ENCODE measurements at places on chromosomes 3 and 15. TPM values are rescaled to one million over a fixed set of nuclear protein-coding genes. Genes with fewer than 3 reads are reported as not detected.

DNA sequence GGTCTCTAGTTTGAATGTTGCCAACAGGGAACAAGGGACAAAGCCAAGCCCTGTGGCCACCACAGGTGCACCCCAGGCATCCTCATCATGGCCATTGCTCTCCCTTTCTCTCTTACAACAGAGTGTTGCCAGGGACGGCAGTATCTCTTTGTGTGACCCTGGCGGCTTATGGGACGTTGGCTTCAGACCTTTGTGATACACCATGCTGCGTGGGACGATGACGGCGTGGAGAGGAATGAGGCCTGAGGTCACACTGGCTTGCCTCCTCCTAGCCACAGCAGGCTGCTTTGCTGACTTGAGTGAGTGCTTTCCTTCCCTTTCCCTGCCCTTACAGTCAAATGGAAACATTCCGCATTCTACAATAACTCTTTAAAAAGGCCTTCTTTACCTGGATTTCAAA is 38.2 kb downstream of the BOC start:
- no peak for DNase-seq

Gene SPATA12
- total RNA-seq, result 1.9 TPM

Gene MYLK
- total RNA-seq, result 104 TPM

- no peak for DNase-seq
Observed at GRCh38 chr3:171797265-171797679, 13.0 kb downstream of the PLD1 start.

DNA sequence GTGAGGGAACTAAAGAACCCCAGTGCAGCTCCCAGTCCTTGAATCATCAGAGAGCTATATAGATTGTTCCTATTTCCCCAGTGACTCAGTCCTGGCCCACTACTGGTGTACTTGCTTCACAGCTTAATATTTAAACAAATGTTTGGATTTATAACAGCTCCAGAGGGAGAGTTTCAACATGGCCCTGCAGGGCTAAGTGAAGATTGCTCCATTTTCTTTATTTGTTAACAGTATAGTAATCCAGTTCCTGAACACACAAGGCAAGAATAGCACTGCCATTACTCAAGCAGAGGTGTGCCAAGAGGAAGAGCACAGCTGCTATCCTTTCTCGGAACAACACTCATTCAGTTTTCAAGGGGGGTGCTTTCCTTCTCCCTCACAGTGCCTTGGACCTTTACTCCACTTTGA is 6.5 kb downstream of the SQOR start:
- peak; percentile 17 for DNase-seq

Gene GPR160
- 2.7 TPM for total RNA-seq

- DNase-seq, result no peak
Observed at GRCh38 chr3:156227704-156228103, 107.3 kb downstream of the KCNAB1 start.

GRCh38 chr3:65562447-65562846 is 476.3 kb downstream of the MAGI1 start:
- DNase-seq, result no peak

Gene CHRNB4
- not detected for total RNA-seq

DNA sequence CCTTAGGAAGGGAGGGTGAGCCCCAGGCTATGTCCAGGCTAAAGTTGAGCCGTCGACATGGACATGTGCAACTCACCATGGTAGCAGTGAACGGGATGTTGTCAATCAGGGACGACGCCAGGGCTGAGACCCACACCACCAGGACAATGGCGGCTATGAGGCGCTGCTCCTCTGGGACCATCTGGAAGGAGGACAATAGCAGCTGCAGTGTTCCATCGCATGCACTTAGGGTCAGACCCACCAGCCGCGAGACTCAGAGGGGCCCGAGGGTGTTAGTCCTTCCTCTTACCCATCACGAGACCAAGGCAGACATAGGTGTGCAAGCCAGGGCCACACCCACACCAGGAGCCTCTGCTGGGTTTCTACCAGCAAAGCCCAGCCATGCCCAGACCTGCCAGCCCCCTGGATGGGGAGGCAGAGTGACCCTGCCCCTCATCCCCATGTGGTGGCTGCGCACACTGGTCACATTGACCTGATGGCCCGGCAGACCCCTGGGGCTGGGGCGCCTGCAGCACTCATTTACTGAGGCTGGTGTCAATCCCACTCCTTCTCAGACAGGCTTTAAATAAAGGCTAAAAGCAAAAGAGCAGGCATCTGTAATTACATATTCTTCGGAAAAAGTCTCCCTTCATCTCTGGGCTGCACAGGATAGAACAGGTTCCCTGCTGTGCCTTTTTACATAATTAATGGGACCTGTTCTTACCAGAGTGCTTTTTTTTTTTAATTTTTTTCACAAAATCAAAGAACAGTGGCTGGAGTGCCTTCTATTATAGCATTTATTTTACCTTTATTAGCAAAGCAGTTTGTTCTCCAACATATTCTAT is 227.8 kb downstream of the OCA2 start:
- DNase-seq, result no peak

- DNase-seq, result no peak
Observed at GRCh38 chr3:113110267-113110666, 101.1 kb upstream of the BOC start.

DNA sequence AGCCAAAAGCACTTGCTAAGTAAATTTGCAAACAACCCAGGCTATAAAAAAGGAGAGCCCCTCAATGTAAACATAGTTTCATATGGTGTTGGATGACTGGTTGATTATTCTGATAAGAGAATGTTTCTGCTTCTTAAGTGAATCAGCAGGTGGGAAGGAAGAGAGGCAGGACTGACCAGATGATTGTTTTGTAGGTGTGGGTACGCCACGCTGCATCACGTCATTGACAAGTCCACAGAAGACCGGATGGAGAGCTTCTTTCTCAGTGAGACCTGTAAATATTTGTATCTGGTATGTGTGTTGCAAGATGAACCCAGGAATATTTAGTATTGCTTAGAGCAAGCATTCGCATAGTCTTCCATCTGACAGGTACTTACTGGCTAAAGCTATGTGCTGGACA is 23.4 kb downstream of the EDEM1 start:
- no peak for DNase-seq

DNA sequence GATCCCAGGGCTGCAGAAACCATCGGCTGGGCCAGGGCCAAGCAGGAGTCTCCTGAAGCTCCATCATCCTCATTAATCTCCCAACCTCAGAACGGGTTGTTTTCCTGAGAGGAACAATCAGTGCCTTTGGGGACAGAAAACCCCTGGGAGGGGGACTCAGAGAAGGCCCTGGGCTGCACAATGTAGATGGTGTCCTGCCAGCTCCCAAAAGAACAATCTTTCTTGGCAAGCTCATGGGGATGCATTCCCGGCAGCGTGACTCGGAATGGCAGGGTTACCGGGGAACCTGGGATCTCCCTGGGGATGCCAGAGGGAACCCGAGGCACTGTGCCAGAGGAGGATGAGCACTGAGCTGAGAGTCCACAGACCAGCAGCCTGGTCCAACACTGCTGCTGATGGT is 72.1 kb upstream of the ATP2B2 start:
- no peak for DNase-seq

DNA sequence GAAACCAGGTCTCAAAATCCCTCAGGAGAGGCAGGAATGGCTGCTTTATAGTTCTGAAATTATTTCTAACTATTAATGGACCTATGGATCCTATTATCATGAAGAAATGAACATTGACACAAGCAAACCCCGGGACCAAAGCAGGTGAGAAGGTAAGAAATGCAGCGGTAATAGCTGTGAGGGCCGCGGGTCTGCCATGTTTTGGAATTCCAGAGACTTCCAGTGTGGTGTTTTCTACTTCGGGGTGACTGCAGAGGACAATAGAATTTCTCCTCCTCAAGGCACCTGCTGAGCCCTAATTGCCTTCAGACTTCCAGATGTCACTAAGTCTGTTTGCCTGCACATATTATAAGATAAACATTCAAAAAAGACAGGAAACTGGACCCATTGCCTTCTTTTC is 437.4 kb downstream of the GABRG3 start:
- no peak for DNase-seq

Gene IL12A
- total RNA-seq, result 9.1 TPM

GRCh38 chr3:28575100-28575745 is 226.6 kb upstream of the AZI2 start:
- no peak for DNase-seq

Gene LSMEM2
- total RNA-seq, result not detected

GRCh38 chr3:141330718-141331376 is 37.5 kb upstream of the ZBTB38 start:
- peak; percentile 31 for DNase-seq

Gene HHATL
- total RNA-seq, result not detected

GRCh38 chr15:29126208-29126536 is 143.4 kb downstream of the NSMCE3 start:
- no peak for DNase-seq

GRCh38 chr15:58279654-58280053 is 141.5 kb downstream of the AQP9 start:
- DNase-seq, result no peak

Gene RPL35A
- 850 TPM for total RNA-seq

- no peak for DNase-seq
Observed at GRCh38 chr3:8095724-8096123, 405.9 kb upstream of the LMCD1 start.

Gene MAP6D1
- 4.6 TPM for total RNA-seq

GRCh38 chr3:23377928-23378672 is 175.0 kb downstream of the UBE2E2 start:
- DNase-seq, result no peak

DNA sequence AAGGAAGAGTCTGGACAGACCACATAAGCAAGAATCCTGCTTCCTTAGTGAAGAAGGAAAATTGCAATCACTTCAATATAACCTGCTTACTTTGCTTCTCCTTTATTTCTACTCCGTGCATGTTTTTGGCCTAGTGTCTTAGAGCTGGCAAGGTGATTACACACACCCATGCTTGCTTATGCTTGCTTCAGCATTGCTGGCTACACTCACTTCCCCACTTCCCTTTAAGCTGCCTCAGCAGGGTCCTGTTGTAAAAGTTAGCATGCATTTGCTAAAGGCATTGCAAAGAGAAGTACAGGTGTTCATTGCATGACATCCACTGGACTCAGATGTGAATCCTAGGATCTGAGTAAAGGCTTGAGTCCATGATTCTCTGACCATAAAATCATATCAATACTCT is 47.5 kb upstream of the STT3B start:
- no peak for DNase-seq

- DNase-seq, result no peak
Observed at GRCh38 chr15:90882781-90883525, 1.4 kb upstream of the FES start.

GRCh38 chr15:80328496-80328895 is 75.7 kb upstream of the ARNT2 start:
- DNase-seq, result no peak

DNA sequence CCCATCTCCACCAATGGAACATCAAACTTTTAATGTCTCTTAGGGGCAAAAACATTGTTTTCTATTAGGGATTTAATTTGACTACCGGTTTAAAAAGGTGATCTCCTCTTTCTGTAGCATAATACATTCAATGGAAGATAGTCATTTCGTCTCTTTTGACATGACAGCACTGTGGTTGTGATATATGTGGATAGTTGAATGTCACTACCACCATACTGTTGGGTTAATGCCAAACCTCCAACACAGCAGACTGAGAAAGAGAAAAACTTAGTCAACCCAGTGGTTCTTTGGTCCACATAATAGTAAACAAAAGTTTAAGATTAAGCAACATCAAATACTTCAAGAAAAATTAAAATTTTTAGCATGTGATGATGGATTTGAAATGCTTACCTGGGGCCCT is 530.4 kb downstream of the AGBL1 start:
- no peak for DNase-seq

- no peak for DNase-seq
Observed at GRCh38 chr3:30354972-30355371, 251.4 kb upstream of the TGFBR2 start.

DNA sequence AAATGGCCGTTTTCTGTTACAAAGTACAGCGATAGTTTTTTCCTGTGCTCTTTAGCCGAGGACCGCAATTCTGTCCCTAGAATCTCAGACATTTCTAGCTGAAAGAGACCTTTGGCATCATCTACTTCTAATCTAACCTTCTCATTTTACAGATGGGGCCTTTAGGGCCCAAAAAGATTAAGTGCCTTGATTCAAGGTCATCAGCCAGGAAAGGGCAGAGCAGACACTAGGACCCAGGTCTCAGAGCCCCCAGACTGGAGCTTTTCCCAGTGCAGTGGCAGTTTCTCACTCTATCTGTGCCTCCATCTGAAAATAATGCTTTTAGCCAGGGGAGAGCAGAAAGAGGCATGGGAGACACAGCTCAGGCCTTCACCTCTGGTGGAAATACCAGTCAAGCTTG is 20.6 kb downstream of the ABHD2 start:
- no peak for DNase-seq

Gene ARHGAP31
- 4.7 TPM for total RNA-seq

DNA sequence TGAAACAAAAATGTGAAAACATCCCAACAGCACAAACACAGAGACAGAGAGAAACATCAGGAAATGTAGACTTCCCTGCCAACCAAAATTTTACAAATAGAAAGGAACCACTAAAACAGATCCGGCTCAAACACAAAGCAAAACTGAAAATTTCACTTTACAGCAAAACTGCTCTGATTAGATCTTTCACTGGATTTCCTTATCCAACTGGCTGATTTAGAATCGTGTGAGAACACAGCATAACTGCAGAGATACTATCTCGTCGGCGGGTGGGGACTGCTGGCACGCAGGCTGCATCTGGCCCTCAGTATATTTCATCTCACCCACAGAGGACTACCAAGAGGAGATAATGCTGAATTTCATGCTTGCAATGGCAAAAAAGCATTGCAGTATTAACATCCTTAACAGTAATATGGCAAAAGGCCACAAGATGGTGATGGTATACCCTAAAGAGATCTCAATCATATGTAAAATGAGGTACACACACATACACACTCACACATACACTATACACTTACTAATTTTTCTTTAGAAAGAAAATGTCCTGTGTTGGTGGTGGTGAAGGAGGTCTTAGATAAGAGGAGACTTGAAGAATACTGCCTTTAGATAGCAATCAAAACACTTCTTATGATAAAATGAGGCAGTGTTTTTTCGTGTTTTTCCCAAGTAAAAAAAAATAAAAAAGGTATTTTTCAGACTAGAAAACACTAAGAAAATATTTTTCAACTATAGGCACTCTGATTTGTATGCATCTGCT is 10.6 kb upstream of the LEO1 start:
- peak; percentile 83 for DNase-seq

Gene MLF1
- total RNA-seq, result 28.8 TPM
